ENCODE measurements at places on chromosomes 1 and 21.

- DNase-seq: no peak
Measured at GRCh38 chr1:201591981-201592380, 53.1 kb downstream of the NAV1 start.

- DNase-seq: no peak
Measured at GRCh38 chr1:93876244-93876643, 2.8 kb downstream of the DNTTIP2 start.

DNA sequence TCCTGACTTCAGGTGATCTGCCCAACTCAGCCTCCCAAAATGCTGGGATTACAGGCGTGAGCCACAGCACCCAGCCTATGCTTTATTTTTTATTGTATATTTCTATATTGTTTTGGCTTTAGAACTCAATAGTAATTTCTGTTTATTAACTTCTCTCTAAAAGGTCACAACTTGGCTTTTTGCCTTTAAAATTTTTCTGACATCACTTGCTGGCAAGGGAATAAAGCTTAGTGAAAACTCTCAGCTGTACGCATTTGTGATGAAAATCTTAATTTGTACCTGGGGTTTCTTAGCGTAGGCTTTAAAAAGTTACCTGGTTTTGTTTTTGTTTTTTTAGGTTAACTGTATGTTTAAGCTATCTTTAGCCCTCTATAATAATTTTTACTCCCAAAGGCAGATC is 36.2 kb downstream of the B3GALNT2 start:
- DNase-seq: no peak

GRCh38 chr1:24919791-24920532 is 10.1 kb downstream of the RUNX3 start:
- DNase-seq: no peak

GRCh38 chr1:233364695-233365539 is 37.4 kb downstream of the MAP3K21 start:
- no peak for DNase-seq

GRCh38 chr1:70608815-70609214 is 197.7 kb downstream of the CTH start:
- no peak for DNase-seq

GRCh38 chr1:94118471-94118870 is 2.5 kb downstream of the ABCA4 start:
- no peak for DNase-seq

DNA sequence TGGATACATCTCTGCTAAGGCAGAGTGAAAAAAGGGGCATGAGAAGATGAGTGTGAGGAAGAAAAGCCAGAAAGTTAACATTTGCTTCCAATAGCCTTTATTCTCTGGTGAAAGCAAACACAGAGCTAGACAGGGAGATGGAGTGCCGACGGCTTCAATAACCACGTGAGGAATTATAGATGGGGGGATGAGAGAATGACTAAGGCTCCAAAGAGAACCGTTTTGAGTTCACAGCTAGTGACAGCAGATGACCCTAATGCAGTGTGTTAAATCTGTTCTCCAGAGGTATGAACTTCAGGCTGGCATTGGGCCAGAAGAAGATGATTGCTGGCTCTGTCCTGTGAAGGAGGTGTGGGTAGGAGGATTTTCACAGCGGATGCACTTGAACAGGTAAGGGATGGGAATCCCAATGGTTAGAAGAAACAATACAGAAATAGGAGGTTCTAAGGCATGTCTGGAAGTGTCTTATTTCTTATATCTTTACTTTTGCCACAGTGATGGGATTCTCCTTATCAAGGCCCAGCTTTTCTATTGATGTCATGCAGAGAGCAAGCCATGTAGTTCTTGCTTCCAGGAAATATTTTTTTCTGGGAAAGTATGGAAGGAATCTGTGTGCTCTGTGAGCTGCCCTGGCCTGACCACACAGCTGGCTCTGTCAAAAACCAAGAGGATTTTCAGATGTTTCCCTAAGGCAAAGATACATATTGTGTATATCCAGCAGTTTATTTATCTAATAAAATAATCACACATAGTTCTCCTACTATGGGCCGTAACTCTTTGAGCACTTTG is 573.8 kb downstream of the LTN1 start:
- peak; percentile 18 for DNase-seq

- DNase-seq: no peak
Measured at GRCh38 chr1:42433369-42433768, 22.5 kb downstream of the ZMYND12 start.

- no peak for DNase-seq
Measured at GRCh38 chr1:91334856-91335255, 69.8 kb downstream of the HFM1 start.

DNA sequence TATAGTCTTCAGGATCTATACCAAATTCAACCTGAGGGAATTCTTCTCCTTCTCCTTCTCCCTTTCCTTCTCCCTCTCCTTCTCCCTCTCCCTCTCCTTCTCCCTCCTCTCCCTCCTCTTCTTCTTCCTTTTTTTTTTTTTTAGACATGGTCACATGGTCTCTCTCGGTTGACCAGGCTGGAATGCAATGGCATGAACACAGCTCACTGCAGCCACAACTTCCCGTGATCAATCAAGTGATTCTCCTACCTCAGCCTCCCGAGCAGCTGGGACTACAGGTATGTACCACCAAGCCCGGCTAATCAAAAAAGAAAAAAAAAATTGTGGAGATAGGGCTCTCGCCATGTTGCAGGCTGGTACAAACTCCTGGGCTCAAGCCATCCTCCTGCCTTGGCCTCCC is 51.5 kb downstream of the DNAI4 start:
- DNase-seq: no peak

DNA sequence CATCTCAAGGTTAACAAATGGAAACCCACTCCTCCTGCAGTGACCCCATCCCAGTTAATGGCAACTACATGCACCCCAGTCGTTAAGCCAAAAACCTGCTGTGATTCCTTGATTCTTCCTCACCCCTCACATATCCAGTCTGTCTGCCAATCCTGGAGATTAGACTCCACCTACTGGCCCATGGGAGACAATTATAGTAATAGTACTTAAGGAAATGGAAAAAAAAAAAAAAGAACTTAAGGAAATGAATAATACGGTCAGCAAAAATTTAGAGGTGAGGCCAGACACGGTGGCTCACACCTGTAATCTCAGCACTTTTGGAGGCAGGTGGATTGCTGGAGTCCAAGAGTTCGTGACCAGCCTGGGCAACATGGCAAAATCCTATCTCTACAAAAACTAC is 7.0 kb downstream of the NOL9 start:
- no peak for DNase-seq

- no peak for DNase-seq
Measured at GRCh38 chr21:32410916-32411315, 1.6 kb upstream of the EVA1C start.

GRCh38 chr1:170064821-170065220 is 9.7 kb downstream of the KIFAP3 start:
- DNase-seq: no peak

- no peak for DNase-seq
Measured at GRCh38 chr1:55081905-55082296, 42.6 kb downstream of the PCSK9 start.

GRCh38 chr1:196677781-196678509 is 26.1 kb downstream of the CFH start:
- DNase-seq: no peak

GRCh38 chr1:175810305-175810704 is 66.9 kb upstream of the TNR start:
- no peak for DNase-seq

DNA sequence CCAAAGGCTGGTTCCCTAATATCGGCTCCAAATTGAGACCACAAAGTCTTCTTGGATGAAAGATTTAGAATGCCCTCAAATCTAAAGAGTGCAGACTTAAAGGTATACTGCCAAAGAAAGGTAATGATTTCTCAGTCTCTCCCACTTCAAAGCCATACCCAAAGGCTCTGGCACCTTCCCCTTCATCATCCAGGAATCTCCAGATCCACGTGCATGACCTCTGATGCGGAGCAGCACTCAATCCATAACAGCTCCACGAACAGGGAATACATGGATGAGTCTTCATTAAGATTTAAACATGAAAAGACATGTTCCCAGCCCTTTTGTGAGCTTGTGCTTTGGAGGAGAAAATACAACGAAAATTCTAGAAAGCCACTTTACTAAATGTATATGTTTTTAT is 453.9 kb downstream of the DSCAM start:
- DNase-seq: no peak

DNA sequence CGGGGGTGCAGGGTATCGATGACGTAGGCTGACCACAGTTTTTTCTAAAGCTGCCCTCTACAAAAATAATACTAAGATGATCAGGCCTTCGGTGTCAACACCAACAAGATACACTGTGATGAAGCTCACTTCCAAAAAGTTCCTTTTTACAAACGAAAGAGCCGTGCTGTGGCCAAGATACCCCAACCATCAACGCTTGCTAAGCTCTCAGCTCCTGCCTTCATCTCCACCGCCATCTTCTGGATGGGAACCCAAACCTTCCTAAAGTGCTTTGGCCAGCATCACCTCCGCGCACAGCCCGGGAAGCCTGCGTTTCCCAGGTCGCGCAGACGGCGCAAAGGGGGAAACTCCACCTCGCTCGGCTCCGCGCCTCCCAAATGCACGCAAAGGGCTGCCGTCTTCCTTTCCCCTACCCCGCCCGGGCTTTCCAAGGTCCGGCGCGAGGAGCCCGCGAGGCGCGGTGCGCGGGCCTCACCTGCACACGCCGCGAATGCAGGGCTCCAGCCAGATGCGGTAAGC is 541 bp downstream of the USP48 start:
- DNase-seq: peak; percentile 27

- DNase-seq: no peak
Measured at GRCh38 chr1:43818691-43819090, 111.4 kb downstream of the ST3GAL3 start.

DNA sequence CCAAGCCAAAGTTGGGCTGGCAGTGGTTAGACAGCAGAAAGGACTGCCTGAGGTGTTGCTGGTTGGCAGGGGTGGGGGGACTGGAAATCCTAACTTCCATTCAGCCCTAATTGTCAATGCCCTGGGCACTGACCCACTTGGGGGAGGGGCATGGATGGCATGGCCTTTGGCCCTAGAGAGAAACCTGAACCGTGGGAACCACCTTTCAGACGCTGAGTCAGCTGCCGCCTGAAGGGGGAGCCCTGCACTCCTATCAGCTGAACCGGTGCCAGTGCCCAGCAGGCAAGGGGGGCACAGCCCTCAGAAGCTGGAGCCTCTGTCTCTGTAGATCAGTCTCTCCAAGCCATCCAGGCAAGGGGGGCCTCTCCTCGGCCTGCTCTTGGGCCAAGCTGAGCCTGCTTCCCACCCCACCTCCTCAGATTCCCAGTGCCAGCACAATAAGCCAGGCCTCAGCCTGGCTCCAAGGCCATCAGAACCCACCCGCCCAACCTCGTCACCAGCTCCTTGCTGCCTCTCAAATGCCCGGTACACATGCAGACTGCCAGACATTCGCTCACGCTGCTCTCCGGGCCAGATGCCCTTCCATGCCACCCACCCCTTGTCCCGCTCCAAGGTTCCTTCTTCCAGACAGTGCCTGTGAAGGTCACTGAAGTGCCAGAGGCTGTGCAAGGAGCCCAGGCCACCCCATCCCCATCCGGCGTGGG is 11.6 kb downstream of the TINAGL1 start:
- peak; percentile 81 for DNase-seq

GRCh38 chr1:45136984-45137383 is 69.4 kb downstream of the ZSWIM5 start:
- no peak for DNase-seq

DNA sequence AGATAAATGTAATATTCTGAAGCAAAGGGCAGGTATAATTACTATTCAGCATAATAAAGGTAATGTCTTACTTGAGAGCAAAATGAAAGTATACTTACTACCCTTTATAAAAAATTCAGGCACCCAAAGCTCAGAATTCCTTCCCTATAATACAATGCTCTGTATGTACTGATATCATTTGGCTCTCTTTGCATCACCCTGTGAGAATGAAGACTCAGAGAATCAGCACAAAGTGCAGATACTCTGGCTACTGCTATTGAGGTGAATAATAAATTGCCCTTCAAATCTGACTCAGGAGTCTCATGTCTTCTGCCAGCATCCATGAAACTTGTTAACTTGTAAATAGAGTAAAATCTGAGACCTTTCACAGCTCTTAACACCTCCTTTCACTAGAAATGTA is 108.5 kb upstream of the KCTD3 start:
- DNase-seq: no peak

DNA sequence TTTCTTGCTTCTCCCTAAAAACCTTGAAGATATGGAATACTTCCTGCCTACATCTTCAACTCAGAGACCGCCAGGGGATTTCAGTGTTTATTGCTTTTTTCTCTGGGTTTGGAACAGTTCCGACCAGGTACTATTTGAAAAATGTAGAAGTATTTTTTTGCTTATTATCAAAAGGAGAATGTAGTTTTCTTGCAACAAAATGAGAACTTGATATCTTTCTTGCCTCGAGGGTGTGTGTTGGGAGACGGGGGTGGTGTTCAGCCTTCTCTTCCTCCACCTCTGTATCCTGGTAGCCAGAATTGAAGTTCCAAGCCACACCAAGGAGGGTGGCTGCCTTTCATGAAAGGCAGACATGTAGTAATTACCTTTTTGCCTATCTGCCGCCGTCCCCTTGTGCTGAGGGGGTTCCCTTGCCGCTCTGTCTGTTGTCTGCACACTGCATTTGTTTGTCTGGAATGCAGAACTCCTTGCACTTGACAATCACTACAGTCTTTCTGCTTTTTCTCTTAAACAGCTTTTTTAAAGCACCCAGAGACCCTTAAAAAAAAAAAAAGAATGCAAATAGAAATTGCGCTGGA is 212.1 kb downstream of the PBX1 start:
- no peak for DNase-seq

GRCh38 chr1:27044613-27045151 is 32.0 kb upstream of the TENT5B start:
- peak; percentile 80 for DNase-seq

DNA sequence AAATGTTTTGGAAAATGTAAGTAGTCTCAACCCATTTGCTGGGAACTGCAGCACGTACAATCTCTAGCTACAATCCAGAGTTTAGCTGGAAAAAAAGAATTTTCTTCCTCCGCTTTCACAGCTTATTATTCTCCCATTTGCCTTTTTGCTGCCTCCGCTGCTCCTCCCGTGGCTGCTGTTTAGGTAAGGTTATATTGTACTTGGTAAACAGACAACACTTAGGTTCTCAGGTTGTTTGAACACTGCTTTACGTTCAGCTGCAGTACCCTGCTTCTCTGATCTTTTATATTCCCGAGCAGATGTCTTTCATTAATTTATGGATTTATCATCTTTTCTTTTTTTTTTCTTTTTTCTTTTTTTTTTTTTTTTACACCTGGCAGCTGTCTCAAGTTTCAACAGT is 14.3 kb downstream of the PROX1 start:
- no peak for DNase-seq

DNA sequence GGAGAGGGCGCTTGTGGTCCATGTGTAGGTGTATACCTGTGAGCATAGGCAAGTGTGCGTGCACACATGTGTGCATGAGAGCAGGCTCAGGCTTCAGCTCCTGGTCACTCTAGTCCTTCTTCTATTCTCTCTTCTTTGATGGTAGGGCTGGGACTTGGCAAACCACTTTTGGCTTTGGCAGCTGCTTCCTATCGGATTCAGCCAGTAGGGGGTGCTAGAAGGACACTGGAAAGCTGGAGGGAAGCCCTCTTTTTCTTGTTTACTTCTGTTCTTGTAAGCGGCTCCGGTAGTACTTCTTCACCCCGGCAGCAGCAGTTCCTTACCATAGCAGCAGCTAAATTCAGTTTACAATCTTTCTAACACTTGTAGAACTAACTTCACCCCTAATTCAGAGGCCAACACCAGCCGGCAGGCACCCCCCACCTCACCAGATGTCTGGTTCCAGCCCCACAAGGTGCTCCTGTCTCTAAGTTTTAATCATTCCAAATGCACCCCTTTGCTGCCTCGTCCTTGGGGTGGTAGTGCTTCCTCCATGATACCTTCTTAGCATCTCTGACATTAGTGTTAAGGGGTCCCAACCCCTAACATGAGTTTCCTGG is 25.1 kb downstream of the NENF start:
- DNase-seq: peak; percentile 64

All from urothelium cell line (cell line).